Activated CD8-positive, alpha-beta memory T cell treated with anti-CD3 and anti-CD28 coated beads for 48 hours (primary cell): ENCODE measurements at places on chromosomes 4 and X.

DNA sequence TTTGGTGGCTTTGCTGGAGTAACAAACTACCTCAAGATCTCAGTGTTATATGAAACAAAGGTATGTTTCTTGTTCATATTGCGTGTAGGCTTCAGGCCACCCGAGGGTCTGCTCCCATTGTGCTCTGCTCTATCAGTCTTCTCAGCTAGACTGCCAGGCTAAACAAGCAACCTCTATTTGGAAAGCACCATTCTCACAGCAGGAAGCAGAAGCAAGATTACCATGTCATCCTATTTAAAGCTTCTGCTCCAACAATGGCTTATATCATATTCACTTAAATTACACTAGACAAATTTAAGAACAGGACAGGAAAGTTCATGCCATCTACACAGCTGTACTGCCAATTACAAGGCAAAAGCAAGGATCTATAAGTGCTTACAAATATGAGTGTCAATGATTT is 385.8 kb downstream of the PPARGC1A start:
- DNase-seq, result no peak

- DNase-seq, result no peak
These were observed 242.5 kb downstream of the CFAP299 start for GRCh38 chr4:80578001-80578400.

DNA sequence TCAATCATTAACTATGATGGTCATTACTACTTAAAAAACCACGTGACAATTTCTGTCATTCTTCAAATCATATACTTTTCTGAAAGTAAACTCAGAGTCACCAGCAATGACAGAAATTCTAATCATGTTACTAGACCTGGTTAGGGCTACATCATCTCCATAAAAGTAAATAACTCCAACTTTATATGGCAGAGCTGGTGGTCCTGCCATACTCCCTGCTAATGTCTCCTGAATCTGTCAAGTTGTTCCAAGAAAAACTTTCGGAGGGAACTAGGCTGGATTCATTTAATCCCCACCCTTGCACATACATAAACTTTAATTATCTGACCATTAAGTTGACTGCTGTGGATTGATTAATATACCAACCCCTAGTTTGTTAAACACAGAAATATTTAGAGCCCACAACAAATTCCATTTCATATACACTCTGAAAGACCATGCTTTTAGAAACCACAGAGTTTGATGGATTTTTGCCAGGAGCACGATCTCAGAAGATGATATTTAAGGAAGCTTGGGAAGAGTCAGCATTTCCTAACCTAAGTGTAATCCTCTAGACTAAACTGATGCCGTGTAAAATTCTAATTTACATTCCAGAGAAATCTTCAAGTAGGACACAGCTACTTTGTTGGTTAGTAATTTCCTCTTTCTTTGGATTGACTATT is 577.0 kb downstream of the FAT4 start:
- no peak for DNase-seq

- DNase-seq, result no peak
These were observed 100.8 kb upstream of the ATXN3L start for GRCh38 chrX:13420545-13421183.

DNA sequence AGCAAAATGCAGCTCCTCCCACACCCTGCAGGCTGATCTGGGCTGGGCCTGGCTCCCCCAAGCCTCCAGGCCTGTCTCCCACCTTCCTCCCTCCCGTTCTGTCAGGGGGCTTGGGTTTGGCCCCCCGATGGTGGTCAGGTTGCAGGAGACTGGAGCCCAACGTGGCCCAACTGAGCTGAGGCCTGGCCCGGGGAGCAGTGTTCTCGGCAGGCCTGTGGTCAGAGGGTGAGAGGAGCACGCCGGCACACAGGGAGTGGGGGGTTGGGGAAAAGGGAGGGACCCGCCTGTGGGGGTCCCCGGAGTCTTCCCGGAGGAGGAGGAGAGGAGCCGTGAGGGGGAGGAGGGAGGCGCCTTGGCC is 43.2 kb upstream of the NKX1-1 start:
- DNase-seq, result no peak

GRCh38 chr4:171759274-171759673 is 53.9 kb upstream of the GALNTL6 start:
- DNase-seq, result no peak

- no peak for DNase-seq
These were observed 4.2 kb downstream of the CENPVL3 start for GRCh38 chrX:51614353-51615012.

DNA sequence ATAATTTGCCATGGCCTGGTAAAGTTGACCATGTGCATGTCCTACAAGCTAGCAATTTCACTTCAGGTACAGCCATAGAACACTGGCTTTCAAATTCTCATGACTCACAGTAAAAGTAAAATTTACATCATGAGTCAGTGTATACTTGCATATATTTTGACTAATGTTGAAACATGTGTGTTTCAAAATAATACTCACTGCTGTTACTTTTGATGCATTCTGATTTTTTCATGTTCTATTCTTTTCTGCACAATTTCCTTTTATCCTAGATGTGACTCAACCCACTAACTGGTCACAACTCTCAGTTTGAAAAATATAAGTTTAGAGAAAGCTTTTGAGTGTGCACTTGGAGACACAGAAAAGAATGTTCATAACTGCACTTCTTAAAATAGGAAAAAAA is 365.7 kb downstream of the FGF13 start:
- DNase-seq, result no peak

- no peak for DNase-seq
These were observed 875 bp downstream of the LAP3 start for GRCh38 chr4:17577665-17578481.

DNA sequence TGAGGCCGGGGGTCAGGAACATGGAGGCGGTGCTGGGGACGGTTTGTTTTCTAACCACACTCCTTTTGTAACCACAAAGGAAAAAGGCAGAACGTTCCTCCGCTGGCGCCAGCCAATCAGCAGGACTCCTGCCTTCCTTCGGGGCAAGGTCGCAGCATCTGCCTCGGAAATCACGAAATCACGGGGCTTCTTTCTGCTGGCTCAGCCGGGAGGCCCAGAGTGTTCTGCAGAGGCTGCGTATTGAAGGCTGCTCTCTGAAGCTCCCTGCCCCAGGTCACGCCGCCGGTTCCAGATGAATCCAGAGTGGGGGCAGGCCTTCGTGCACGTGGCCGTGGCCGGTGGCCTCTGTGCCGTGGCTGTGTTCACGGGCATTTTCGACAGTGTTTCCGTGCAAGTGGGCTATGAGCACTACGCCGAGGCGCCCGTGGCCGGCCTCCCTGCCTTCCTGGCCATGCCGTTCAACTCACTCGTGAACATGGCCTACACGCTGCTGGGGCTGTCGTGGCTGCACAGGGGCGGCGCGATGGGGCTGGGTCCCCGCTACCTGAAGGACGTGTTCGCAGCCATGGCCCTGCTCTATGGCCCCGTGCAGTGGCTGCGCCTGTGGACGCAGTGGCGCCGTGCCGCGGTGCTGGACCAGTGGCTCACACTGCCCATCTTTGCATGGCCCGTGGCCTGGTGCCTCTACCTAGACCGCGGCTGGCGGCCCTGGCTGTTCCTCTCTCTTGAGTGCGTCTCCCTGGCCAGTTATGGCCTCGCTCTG is 9.4 kb downstream of the TMEM187 start:
- DNase-seq, result no peak

GRCh38 chr4:2898001-2898400 is 54.4 kb downstream of the ADD1 start:
- DNase-seq, result no peak
